AG08395 (cell line): ENCODE measurements at places on chromosomes 2 and 18.

DNA sequence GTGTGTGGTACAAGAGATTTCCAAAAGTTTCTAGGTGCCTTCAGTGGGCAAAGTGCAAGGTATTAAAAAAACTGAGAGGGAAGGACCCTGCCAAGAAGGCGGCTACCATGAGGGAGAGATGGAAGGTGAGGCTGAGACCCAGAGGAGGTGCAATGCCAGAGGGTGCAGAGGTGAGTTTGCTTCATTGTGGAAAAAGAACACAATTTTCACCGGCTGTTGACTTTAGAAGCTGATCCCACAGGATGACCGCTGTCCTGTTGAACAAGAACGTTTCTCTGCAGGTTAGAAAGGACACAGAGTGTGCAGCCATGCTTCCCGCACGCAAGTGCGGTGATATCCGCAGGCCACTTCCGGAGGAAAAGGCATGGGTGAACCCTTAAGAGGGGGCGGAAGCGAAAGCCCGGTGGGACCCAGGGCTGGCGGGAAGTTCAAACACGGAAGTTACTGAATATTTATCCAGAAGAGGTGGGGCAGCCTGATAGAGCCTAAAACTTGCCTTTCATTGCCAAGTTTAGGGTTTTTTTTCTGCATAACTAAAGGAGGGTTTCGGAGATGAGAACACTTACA is 16.6 kb downstream of the SP110 start:
- no peak for DNase-seq

GRCh38 chr2:105937498-105938097 is 192.9 kb downstream of the NCK2 start:
- no peak for DNase-seq

- DNase-seq = no peak
Measured at GRCh38 chr2:186559848-186560247, 30.0 kb upstream of the ITGAV start.

- DNase-seq = no peak
Measured at GRCh38 chr2:171627412-171627811, 59.9 kb upstream of the DYNC1I2 start.

DNA sequence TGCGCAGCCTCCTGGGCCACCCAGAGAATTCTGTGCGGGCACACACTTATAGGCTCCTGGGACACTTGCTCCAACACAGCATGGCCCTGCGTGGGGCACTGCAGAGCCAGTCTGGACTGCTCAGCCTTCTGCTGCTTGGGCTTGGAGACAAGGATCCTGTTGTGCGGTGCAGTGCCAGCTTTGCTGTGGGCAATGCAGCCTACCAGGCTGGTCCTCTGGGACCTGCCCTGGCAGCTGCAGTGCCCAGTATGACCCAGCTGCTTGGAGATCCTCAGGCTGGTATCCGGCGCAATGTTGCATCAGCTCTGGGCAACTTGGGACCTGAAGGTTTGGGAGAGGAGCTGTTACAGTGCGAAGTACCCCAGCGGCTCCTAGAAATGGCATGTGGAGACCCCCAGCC is 11.8 kb upstream of the TTLL4 start:
- no peak for DNase-seq

- no peak for DNase-seq
Measured at GRCh38 chr2:80080957-80081356, 223.6 kb downstream of the LRRTM1 start.

GRCh38 chr2:239959059-239959971 is 65.8 kb downstream of the NDUFA10 start:
- DNase-seq = peak; percentile 35

DNA sequence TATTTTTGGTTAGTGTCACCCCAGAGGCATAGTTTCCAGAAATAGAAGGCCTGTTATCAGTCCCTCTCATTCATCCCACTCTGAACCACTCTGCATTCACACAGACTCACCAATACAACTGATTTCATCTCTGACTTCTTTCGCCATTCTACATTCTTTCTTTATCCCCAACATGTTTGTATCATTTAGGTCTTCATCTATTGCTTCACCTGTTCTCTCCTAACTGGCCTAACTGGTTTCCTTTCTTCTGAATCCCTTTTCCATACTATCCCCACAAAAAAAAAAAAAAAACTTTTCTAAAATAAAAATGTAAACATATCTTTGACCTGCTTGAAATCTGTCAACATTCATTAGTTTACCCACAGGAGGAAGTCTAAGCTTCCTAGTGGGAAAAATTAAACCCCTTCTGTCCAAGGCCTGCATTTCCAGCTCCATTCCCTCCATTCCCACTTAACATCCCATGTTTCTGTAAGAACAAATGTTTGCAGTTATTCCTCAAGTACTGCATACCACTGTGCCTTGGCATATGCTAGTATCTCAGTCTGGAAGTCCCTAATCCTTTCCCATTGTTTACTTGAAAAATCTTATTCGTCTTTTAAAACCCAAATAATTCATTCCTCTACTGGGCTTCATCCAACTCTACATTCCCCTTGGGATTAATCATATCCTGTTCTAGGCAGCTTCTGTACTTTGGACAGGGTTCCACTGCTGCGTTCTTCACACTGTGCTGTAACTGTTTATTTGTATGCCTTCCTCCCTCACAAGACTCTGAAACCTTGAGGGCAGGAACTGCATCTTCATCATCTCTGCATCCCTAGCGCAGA is 68.5 kb downstream of the FIGN start:
- peak; percentile 73 for DNase-seq

- no peak for DNase-seq
Measured at GRCh38 chr18:73841661-73842060, 306.0 kb downstream of the FBXO15 start.

GRCh38 chr2:173898178-173898668 is 67.0 kb downstream of the SP3 start:
- DNase-seq = no peak

DNA sequence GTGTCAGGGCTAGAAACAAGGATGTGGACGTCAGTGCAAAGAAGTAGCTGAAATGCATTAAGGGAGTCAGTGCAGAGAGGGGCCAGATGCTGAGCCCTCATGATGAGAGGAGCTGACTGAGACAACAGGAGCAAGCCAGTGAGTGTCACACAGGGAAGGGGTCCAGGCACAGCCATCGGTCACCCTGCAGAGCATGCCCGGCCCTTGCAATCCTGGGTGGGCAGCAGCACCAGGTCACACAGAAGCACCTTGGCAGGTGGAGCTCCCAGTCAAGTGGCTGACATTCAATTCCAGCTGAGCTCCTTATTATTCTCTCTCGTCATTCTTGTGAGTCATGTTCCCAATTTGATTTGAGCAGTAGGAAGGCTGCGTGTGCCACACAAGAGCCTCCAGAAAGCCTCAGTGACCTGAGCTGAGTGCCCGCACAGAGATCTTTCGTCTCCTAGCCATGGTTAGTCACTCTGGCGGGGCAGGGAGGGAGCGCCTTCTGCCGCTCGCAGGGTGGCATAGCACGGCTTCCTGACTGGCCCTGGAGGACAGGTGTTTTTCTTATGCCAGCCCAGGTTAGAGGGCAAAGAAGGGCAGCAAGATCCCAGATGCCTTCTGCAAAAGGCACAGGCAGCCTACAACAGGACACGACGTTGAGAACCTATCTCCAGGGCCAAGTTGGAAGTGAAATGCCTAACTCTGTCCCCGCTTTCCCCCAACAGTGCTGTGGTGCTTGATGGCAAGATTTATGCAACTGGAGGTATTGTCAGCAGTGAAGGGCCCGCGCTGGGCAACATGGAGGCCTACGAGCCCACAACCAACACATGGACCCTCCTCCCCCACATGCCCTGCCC is 220.9 kb downstream of the ATAD2B start:
- DNase-seq = no peak

DNA sequence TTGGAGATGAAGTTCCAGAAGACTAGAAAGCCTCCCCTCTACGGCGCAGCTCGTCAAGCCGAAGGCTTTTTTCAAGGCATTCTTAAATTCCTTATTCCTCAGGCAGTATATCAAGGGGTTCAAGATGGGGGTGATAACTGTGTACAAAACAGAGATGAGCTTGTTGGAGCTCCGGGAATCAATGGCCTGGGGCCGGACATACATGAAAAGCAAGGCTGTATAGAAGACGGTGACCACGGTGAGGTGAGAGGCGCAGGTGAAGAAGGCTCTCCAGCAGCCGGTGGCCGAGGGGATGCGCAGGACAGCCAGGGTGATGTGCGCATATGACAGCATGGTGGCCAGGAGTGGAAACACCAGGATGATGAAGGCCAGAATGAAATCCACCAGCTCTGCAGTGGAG is 8.2 kb downstream of the OR6B3 start:
- DNase-seq = no peak

DNA sequence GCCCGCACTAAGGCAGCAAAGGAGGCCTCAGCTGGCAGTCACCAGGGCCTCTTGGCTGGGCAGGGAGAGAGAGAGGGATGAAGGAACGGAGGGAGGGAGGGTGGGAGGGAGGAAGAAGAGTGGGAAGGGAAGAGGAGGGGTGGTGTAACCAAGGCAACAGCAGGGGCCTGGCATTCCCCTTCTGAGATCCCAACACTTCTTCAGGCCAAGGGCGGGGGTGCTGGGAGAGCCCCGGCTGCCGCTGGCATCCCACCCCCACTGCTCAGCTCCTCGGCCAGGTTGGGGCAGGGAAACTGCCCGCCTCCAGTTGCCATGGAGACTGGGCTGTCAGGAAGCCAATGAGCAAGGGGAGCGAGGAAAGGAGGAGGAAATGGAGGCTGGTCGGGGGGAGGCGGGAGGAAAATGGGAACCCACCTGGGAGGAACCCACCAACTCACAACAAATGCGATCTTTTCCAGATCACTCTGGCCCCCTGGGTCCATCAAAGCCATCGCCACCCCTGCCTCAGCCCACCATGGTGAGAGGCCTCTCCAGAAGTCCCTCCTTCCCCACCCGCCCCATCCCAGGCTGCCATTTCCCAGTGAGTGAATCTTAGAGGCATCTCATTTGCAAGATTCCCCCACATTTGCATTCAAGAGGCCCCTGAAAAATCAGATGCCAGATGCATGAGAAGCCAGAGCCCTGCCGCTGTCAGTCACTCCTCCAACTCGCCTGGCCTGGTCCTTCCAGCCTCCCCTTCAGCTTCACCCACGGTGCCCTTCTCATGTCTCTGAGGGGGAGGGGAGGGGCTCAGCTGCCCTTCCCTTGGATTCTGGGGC is 12.4 kb downstream of the SH2D6 start:
- DNase-seq = no peak

- DNase-seq = no peak
Measured at GRCh38 chr18:76102156-76102555, 392.9 kb downstream of the ZNF516 start.

- no peak for DNase-seq
Measured at GRCh38 chr2:233416706-233417105, 62.4 kb downstream of the DGKD start.

- DNase-seq = no peak
Measured at GRCh38 chr2:71989671-71990070, 158.0 kb downstream of the CYP26B1 start.

DNA sequence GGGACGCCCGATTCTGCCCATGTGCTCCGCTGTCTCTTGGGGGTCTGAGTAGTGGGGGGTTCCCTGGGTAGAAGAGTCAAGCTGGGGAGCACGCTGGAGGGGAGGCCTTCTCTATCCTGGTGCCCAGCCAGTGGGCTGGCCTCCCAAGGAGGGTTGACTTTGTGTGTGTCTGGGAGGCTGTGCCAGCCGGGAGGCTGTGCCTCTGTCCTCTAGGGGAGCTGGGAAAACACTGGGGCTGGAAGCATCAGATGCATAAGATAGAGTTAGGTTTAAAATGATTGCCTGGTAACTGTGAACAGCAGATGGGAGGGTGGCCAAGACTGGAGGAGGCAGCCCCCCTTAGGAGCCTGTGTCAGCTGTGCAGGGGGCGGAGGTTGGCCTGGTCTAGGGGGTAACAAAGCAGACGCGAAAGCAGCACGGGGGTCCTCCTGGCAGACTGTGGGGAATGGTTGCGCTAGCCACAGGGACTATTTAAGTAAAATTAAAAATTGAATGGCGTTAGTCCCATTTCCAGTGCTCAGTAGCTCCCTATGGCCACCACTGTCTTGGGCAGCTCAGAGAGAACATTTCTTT is 1.3 kb downstream of the ING5 start:
- DNase-seq = peak; percentile 43

GRCh38 chr2:186927185-186927866 is 78.4 kb upstream of the ZSWIM2 start:
- no peak for DNase-seq

- DNase-seq = no peak
Measured at GRCh38 chr2:24045511-24046508, 1.4 kb downstream of the WDCP start.

DNA sequence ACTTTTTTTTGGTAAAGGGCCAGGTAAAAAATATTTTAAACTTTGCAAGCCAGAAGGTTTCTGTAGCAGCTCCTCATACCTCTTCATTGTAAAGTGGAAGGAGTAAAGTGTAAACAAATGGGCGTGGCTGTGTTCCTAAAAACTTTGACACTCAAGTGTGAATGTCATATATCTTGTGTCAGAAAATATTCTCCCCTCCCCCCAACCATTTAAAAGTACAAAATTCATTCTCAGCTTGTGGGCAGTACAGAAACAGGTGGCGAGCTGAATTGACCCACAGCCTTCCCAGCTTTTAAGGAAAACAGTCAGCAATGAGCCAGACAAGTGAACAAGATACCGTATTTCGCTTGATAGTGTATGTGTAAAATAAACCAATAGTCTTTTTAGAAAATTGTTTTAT is 4.0 kb downstream of the YPEL5 start:
- no peak for DNase-seq

DNA sequence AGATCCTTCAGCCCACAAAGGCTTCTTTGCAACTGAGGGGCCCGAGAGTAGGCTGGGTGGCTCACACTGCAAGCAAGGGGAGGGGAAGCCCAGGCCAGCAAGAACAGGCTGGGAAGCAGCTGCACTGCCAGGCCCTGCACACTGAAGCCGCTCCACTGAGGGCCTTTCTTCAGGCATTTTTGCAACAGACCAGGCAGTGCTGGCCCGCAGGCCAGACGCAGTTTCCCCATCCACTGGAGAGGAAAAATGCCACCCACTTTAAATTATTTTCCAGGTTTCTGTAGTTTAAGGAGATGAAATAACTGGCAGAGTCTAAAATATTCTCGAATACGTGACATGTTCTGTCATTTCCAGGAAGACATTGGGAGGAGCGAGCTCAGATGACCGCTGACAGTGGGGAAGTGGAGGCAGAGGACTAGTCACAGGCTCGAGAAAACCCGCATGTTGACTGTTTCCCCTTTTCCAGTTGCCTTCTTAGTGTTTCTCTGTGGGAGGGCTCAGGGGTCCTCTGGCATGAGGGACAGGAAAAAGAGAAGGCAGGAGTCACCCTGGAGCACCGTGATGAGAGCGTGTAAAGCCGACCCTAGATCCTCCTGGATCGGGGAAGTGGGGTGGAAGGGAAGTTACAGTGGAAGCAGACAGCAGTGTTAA is 53.3 kb upstream of the B3GNT7 start:
- no peak for DNase-seq

DNA sequence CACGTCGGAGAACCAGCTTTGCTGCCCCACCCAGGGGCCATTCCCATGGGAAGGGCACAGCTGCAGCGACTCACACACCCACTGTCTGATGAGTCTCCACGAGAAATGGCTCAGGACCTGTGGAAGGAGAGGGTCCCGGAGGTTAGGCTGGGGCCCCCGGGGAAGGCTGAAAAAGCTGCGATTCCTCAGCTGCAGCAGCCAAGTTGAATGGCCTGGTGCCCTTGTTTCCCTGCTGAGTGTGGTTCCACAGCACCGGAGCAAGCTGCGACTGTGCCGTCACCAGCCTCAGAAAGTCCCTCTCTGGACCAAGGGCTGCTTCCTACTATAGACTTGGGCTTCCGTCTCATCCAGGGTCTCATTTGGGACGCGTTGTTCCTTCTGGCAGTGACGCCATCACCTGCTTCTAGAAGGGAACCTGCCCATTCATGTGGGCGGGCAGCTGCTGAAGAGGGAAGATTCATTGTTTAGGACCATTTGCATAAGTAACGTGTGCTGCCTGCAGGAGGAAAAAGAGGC is 180.2 kb downstream of the INHBB start:
- no peak for DNase-seq
